ENCODE measurements at places on chromosomes 5 and 9.

DNA sequence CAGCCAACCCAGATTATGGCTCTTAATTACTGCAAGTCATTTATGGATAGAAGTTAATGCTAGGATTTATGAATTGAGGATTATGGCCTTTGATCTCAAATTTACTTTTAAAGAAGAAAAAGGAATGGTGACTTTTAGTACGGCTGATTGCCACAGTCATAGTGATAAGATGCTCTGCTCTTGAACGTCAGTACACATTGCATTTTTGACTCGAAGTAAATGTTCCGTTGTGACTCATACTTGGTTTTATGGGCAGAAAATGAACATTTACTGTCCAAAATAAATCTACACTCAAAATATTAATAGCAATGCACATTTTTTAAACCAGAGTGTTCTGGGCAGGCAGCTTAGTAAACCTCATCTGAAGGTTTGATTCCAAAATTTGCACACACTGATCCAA is 830 bp downstream of the ADAMTSL1 start:
- DNase-seq = no peak

- DNase-seq = no peak
Observed at GRCh38 chr9:81673310-81673709, 16.0 kb downstream of the TLE1 start.

- peak; percentile 77 for DNase-seq
Observed at GRCh38 chr9:123329329-123329955, 26.6 kb upstream of the CRB2 start.

- no peak for DNase-seq
Observed at GRCh38 chr9:91625331-91625730, 201.7 kb upstream of the NFIL3 start.

GRCh38 chr5:59209758-59210359 is 627.0 kb downstream of the RAB3C start:
- DNase-seq = no peak

DNA sequence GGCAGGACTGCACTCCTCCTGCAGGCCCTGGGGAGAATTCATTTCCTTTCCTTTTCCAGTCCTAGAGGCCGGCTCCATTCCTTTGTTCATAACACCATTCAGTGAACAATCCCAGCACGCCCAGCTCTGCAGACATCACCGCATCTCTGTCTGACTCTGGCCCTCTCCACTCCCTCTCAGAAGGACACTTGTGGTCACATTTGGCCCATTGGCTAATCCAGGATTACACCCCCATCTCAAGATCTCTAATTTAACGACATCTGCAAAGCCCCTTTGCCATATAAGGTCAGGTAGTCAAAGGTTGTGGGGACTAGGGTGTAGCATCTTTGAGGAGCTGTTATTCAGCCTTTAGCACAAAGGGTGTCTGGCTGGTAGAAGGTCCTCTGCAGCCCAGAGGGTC is 185.0 kb upstream of the DAP start:
- DNase-seq = no peak

GRCh38 chr9:2874001-2874750 is 30.3 kb upstream of the PUM3 start:
- no peak for DNase-seq

- peak; percentile 88 for DNase-seq
Observed at GRCh38 chr5:72842816-72843215, 26.4 kb downstream of the TNPO1 start.

DNA sequence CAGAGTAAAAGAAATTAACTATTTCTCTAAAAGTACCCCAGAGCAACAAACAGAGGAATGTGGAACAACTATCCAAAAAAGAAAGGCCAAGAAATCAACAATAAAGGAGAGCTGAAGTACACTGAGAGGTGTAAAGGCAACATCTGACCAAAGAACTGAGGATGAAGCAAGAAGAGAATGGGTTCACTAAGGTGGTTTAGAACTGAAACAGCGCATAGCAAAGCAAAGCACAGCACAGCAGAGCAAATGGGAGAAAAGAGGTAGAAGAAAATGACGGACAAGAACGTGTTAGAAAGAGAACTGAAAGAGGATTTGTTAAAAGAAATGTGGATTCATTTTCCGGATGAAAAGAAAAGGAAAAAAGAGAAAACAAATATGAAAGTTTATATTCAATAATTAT is 25.8 kb downstream of the RFX3 start:
- no peak for DNase-seq

GRCh38 chr9:81416476-81417298 is 272.7 kb downstream of the TLE1 start:
- no peak for DNase-seq
